ENCODE measurements at places on chromosomes 2 and 18.

- no peak for DNase-seq
Measured at GRCh38 chr2:88196490-88197087, 26.4 kb downstream of the THNSL2 start.

GRCh38 chr2:60979231-60979630 is 38.3 kb upstream of the PEX13 start:
- DNase-seq, result no peak

DNA sequence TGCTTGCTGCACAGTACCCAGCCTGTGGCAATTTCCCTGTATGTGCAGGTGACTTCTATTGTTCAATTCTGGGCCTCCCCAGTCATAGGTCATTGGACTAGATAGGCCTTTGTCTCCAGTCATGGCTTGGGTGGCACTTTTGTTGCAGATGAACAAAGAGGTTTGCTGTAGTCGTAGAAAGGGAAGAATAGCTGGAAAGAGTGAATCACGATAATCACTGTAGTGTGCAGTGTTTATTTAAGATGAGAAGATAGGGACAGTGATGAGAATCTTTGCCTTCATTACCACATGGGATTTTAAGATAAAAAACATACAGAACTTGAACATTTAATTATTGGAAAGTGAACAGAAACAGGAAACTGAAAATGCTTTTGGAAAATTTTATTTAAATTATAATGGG is 156.1 kb upstream of the CYRIA start:
- peak; percentile 60 for DNase-seq

- no peak for DNase-seq
Measured at GRCh38 chr2:64923385-64923710, 65.9 kb upstream of the SLC1A4 start.

DNA sequence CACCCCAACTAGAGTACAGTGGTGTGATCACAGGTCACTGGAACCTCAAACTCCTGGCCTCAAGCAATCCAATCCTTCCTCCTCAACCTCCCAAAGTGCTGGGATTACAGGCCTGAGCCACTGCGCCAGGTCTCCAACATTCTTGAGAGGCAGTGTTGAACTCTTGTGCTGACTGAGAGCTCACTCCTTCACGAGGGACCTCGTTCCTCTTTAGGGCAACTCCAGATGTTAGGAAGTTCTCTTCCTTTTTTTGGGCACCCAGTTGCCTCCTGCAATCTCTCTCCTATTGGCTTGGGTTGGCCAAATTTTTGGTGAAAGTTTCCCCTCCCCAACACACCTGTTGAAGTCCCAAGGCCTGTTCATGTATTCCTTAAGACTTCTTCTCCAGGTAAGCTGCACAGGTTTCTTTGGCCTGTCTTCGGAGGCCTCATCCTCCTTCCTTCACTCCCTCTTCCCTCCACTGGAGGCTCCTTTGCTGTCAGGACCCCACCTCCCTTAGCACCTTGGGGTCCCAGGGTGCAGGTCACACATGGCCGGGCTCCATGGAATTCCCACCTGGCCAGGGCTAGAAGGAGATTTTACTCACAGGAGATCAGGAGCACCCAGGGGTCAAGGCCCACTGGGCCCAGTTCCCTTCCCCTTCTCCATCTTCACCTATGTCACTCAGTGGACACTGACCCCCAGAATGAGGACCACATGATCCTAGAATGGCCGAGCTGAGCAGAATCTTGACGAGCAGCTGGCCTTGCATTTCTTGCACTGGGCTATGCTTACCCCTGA is 94.6 kb upstream of the SMAD2 start:
- DNase-seq, result no peak

GRCh38 chr2:239399433-239399920 is 1.3 kb downstream of the HDAC4 start:
- no peak for DNase-seq

GRCh38 chr2:16189836-16190160 is 249.4 kb downstream of the MYCN start:
- DNase-seq, result no peak

GRCh38 chr18:74243127-74243526 is 48.6 kb downstream of the CYB5A start:
- DNase-seq, result no peak

DNA sequence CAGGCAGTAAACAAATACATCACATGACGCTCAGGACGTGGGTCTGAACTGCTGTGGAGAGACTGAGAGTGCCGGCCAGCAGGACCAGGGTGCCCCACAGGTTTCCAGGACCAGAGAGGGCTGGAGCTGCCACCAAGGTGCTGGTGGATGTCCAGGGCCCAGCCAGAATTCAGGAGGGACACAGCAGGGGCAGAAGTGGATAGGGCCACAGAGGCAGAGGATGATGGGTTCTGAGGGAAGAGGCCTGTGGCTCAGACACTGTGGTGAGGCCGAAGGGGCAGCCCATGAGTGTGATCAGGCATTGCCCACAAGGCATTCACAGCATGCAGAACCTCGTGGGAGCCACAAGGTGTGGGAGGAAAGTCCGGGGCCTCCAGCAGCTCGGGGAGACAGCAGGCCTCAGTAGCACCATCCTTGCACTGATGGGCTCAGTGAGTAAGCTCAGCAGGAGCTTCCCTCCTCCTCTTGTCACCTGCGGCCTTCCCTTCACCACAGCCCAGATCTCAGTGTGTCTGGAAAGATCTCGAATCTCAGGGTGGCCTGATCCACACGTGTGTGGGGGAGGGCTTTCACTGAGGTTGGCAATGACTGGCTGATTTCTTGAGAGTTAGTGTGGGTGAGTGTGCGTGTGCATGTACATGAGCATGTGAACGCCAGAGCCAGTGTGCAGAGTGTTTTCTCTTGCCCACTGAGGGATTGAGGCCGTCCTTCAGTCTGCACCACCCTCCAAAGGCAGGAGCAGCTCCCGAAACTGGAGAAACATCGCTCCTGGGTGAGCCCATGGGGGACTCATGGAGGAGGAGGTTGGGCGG is 181.8 kb upstream of the RAB6C start:
- no peak for DNase-seq

DNA sequence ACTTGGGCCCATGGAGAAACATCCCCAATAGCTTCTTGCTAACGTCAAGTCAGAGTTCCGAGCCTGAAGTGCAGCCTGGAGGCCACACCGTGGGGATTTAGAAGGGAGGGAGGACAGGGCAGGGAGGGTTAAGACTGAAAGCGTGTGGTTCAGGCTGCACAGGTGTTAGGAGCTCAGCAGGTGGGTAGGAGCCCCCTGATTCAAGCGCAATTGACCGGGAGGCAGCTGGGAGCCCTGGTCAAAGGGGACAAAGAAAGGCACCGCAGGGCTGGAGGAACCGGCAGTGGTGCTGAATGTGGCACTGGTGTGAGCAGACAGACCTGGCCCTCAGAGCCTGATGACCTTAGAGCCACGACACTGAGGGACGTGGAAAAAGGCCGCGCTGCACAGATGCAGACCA is 149.6 kb downstream of the TMEM18 start:
- no peak for DNase-seq

DNA sequence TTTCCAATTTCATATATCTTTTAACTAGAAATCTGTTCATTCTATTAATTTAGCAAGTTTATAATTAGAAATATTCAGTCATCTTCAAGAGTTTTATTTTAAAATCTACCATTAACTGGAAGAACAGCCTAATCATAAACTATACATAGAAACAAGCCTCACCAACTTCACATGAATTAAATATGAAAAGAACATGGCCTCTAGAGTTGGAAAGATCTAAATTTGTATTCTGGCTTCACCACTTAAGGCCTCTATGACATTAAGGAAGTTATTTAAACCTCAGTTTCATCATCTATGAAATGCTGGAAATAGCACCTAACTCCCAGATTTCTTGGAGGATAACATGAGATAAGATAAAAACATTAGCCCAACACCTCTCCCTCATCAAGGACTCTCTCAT is 51.4 kb upstream of the SCN7A start:
- no peak for DNase-seq

DNA sequence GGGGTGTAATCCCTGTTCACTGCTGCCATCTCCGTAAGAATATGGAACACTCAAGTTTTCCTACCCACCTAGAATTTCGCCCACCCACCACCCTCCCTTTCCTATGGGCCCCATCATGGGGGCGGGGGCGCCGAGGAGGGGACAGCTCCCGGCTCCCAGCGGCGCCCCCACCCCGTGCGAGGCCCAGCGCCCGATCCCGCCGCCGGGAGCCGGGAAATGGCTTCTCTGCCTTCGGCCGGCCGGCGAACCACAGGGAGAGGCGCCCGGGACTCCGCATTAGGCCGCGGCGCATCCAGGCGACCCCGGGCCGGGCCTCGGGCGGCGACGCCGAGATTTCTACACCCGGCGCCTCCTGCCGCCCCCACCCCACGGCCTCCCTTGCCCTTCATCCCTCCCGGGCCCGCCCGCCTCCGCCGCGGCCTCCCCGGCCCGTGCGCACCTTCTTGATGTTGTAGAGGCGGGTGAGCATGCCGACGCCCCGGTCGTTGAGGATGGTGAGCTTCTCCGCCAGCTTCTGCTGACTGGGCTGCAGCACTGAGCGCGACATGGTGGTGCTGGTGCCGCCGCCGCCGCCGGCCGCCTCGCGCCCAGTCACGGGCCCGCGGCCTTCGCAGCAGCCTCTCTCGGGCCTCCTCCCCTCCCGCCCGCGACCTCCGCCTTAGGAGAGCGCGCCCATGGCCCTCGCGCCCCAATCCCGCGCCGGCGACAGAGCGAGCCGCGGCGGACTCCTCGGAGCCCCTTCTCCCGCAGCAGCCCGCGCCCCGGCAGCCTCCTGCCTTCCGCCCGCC is 510 bp downstream of the NCKAP1 start:
- peak; percentile 24 for DNase-seq

DNA sequence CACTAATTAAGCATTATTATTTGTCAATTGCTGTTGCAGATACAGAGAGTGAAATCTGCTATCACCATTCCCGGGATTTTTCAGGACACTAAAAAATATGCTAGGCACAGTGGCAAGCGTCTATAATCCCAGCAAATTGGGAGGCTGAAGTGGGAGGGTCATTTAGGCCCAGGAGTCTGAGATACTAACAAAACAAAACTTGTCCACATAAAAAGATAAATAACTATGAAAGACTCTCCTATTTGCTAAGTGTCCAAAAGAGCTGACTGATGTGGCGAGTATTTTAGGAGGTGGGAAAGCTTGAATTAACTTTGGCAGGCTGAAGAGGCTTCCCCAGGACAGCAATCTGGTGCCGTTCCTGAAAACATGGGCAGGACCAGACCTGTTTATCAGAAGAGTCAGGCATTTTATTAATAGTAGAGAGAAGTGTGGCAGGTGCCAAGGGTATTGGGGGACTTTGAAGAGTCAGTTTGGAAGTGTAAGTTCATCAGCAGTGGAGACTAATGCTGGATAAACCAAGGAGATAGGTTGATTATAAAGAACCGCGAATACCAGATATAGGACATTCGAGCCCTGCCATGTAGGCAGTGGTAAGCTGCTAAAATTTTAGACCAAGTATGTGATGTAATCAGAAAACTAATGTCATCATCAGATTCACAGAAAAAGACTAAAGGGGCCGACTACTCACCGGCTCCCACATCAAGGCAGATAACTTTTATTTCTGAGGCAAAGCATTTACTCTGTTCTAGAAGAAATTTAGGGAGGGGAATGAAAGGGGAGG is 201.8 kb downstream of the EPHA4 start:
- no peak for DNase-seq

DNA sequence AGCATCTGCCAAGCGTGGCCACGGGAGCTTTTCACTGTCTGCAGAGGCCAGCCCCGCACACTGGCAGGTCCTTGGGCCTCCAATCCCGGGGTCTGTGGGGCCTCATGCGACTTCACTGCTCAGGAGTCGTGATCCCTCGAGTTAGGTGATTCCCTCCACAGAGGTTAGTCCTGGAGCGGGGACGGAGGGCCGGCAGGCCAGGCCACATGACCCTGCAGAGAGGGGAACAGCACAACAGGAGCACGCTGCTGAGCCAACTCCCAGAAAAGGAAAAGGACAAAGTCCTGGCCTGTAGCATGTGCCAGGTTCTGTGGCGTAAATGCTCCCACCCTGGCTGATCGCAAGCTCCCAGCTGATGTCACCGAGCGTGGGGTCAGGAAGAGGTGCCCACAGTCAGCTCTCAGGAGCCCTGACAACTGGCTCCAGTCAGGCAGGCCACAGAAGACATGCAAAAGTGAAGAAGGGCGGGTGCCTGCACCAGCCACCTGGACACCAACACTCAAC is 15.3 kb upstream of the PRLH start:
- no peak for DNase-seq

DNA sequence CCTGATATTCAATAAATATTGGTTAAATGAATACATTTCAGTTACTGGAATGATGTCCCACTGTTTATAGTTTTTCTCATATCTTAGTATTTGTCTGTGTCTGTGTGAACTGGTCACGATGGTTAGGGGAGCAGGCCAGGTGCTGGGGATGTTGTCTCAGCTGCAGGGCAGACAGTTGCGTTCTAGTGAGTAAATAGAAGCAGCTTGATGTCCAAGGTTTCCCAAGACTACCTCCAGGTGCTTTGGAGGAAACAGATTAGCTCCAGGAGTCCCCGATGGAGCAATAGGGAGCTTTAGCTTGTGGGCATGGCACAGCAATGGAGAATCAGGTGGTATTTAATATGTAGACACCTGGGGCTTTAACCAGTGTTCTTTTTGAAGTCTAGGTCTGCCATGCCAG is 75.5 kb downstream of the GULP1 start:
- no peak for DNase-seq

DNA sequence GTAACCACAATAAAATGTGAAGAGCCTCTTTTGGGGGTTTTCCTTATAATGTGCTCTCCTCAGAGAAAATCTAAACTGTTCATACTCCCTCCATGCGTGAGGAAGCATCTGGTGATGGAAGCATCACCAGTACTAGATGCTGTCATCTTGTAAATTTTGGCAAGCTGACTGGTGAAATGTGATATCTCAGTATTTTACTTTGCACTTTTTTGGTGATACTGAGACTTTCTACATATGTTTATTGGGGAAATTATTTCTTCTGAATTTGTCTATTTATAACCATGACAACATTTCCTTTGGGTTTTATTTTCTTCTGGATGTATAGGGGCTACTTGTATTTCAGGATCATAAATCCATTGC is 95.9 kb upstream of the DLGAP1 start:
- no peak for DNase-seq

- no peak for DNase-seq
Measured at GRCh38 chr18:36496022-36496421, 198.5 kb downstream of the FHOD3 start.

GRCh38 chr2:127052057-127052770 is 54.7 kb downstream of the BIN1 start:
- DNase-seq, result no peak

DNA sequence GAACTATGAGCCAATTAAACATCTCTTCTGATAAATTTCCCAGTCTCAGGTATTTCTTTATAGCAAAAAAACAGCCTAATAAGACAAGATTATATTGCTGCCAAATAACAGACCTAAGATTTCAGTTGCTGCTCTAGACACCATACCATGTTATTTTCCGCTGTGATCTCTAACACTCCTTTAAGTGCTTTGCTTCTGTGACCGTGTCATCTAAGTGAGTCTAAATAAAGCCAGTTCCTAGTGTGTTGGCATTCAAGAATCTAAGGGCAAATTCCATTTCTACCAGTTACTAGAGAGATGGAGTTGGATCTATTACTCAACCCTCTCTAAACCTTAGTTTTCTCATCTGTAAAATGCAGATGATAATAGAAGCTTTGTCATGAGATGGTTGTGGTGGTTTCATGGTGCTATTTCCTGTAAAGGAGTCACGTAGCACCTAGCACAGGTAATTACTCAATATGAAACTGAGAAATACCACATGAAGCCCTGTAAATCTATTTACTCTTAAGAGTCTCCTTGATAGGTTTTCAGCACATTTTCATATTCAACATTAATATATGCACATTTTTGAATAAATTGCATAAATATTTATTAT is 40.5 kb downstream of the SPHKAP start:
- no peak for DNase-seq

All from A172 (cell line).